ENCODE measurements at places on chromosomes 4 and X. TPM values are rescaled to one million over a fixed set of nuclear protein-coding genes. Genes with fewer than 3 reads are reported as not detected.
A peak's percentile ranks its signal among the peaks of the same experiment; 100 is the strongest.

The XAGE1A gene
- total RNA-seq = not detected

The SPARCL1 gene
- 158 TPM for total RNA-seq

The NLGN4X gene
- total RNA-seq = 0.34 TPM

The ZNF157 gene
- total RNA-seq = 0.17 TPM

The MAGEA9B gene
- not detected for total RNA-seq

The TEC gene
- 1.7 TPM for total RNA-seq

The PI4K2B gene
- 40.9 TPM for total RNA-seq

The SSX2 gene
- total RNA-seq = not detected

GRCh38 chr4:52910115-52910514 lies 48.0 kb downstream of the RASL11B start:
- no peak for DNase-seq

GRCh38 chr4:171448358-171448757 lies 364.8 kb upstream of the GALNTL6 start:
- DNase-seq = no peak

DNA sequence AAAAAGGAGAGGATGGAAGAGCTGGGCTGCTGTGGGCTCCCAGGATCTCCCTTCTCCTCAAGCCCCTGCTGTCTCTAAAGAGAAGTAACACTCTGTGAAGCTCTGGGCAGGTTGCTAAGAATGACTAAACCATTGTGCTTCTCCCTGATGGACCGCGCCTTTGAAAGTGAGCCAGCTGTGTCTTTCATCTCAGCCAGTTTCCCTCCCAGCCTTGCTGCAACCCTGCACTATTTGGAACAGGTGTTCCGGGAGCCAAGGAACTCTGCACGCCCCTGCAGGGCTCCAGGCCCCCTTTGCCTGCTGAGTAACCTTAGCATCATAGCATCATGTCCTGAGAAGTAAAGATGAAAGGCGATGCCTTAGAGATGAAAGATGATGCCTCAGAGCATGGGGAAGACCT lies 39.7 kb downstream of the SMIM20 start:
- DNase-seq = no peak

GRCh38 chr4:67770422-67770821 lies 16.2 kb upstream of the GNRHR start:
- no peak for DNase-seq

DNA sequence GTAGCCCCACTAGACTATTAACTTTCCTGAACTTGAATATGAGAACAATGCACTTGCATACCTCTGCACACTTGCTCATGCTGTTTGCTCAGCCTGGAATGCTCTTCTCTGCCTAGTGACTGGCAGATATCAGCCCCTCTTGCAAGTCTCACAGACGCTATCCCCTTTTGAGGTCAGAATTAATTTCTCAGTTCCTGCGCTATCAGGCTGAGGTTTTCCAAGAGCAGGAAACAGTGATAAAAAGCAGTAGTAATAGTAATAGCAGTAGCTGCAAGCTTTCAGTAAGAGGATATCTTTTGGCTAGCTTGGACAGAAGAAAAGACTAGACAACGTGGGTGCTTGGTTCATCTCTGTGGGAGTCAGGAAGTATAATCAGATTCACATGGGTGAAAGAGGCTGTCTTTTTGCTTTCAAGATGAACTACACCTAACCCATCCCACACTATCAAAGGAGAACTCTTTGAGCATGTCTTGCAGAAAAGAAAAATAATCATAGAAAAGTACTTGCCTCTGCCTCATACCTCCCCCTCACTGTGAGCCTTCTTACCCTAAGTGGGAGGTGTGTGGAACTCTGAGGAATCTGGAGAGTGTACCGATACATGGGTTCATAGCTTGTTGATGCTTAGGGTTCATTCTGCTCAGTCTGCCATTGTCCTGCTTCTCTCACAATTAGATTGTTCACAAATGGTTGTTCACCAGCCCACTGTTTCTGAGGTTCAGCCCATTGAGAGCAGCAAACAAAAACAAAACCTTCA lies 11.3 kb upstream of the DRP2 start:
- no peak for DNase-seq

DNA sequence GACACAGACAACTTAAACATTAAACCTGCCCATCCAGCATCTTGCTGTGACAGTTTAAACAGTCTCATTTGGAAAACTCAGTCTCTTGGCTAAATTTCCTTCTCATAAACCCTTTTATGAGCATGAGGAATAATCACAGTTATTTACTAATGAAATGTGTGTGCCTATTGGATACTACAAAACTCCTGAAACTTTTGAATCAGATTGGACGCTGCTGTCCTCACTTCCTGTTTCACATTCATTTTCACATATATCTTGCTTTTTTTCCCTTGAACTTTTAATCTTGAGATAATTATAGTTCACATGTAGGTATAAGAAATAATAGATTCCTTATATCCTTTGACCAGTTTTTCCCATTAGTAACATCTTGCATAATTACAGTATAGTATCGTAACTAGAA lies 111.7 kb downstream of the CDKL5 start:
- DNase-seq = no peak

DNA sequence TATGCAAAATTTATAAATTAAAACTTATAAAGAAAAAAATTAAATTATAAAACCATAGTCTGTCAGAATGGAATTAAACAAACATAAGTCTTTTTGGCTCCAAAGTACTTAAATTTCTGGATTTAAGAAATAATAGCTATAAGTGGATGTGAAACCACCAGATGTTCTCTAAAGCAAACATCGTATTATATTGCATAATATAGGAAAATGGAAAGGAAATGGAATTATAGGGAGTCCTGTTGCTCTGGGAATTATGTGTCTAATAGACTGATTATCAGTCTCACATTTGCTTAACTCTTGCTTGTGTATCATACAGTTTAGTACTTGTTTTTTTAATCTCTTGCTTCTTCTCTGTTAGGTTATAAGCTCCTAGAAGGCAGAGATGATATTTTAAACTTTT lies 819.2 kb downstream of the RAPGEF2 start:
- no peak for DNase-seq

- DNase-seq = peak; percentile 0
These were observed 26.0 kb downstream of the CAPN6 start for GRCh38 chrX:111244235-111244750.

- no peak for DNase-seq
These were observed 25.5 kb upstream of the CBLL2 start for GRCh38 chrX:22247169-22247568.

GRCh38 chr4:104818579-104818978 lies 323.9 kb upstream of the CXXC4 start:
- DNase-seq = no peak

DNA sequence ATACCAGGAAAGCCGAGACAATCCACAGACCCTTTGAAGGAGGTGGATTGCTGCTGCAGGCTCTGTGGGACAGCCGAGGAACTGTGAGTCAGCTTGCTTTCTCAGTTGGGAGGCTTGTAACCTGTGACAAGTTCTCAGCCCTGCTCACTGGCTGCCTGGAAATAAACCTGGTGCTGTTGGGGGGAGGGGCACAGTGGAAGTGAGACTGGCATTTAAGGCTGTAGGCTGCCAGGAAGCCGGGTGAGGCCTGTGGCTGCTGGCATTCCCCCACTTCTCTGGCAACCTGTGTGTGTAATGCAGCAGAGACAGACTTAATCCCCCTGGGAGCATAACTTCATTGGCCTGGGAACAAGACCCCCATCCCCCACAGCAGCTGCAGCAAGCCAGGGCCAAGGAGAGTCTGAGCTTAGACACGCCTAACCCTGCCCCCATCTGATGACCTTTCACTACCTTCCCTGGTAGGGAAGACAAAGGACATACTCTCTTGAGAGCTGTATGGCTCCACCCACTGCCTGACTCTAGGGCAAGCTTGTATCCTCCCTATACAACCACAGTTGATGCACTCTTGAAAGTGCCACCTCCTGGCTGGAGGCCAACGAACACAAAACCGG lies 64.1 kb downstream of the ALPK1 start:
- no peak for DNase-seq

- no peak for DNase-seq
These were observed 178.9 kb upstream of the GPC4 start for GRCh38 chrX:133594156-133594555.

DNA sequence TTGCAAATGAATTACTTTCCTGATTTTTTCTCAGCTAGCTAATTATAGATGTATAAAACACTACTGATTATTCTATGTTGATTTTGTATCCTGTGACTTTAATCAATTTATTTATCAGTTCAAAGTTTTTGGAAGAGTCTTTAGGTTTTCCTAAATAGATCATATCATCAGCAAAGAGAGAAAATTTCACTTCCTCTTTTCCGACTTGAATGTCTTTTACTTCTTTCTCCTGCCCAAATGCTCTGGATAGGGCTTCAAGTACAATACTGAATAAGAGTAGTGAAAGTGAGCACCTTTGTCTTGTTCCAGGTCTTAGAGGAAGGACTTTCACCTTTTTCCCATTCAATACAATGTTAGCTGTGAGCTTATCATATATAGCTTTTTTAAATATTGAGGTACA lies 417.9 kb downstream of the PDGFC start:
- DNase-seq = no peak

GRCh38 chr4:11252149-11252548 lies 176.5 kb downstream of the HS3ST1 start:
- no peak for DNase-seq

DNA sequence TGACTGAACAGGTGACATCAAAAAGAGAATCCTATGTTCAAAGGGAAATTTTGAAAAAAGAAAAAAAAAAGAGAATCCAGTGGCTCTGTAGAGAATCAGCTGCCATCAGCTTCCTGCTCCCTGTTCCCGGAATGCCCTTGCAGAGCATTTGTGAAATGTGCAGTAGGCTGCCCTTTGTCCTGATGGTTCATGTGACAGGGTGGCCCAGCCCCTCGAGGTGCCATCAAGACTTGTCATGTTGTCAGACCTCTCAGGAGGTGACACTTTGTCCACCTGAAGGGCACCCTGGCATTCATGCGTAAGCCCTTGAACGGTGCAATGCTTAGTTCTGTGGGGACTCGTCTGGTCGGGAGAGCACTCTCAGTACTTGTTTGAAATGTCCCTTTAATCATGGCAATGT lies 71.4 kb downstream of the CLDN34 start:
- no peak for DNase-seq

DNA sequence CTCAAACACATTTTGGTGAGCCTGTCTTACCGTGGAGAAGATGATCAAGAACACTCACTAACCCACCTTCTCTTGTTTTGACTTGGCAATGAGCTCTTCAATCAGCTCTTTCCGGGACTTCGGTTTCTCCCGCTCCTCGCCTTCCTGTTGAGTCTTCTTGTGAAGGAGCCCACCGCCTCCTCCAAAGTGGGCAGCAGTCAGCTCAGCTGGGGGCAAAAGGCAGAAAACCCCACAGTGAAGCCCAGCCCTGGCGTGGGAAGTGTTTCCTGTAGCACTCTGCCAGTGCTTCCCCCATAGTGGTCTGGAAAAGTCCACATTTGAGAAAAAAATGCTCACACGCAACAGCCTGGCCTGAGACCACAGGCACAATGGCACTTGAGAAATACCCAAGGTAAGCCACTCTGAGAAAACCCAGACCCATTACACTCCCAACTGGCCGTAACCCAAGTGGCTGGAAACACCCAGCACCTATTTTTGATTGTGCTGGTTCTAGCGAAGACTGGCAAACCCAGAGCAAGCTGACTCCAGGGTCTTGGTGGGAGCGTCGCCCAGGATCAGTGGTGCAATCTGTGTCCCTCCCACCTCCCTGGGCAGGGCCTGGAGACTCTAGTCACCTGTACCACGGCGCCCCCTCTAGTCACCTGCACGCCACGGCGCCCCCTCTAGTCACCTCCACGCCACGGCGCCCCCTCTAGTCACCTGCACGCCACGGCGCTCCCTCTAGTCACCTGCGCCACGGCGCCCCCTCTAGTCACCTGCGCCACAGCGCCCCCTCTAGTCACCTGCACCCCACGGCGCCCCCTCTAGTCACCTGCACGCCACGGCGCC lies 8.6 kb downstream of the NOP14 start:
- no peak for DNase-seq

GRCh38 chr4:176186067-176186466 lies 9.3 kb downstream of the SPATA4 start:
- no peak for DNase-seq

GRCh38 chr4:39548425-39549067 lies 21.3 kb upstream of the UGDH start:
- DNase-seq = no peak

GRCh38 chrX:153627675-153628111 lies 19.3 kb upstream of the DUSP9 start:
- DNase-seq = no peak

GRCh38 chr4:7161721-7162214 lies 30.6 kb upstream of the SORCS2 start:
- DNase-seq = no peak

DNA sequence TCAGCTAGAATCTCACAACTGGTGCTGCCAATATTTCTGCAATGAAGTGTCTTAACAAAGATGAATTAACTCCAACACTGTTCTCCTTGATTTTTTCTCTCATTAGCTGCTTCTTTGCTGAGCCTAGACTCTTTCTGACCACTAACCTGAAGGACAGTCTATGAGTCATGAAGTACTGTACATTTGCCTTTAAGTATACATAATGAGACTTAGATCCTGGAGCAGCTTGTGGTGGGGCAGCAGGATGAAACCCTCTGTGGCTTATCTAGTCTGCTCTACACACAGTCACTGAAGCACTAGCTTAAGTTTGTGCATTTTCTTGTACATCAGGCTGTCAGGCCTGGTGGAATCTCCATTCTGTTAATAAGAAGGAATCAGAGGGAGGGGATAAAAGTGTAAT lies 307.4 kb upstream of the SMIM31 start:
- no peak for DNase-seq

GRCh38 chrX:22541926-22542325 lies 269.2 kb downstream of the CBLL2 start:
- DNase-seq = peak; percentile 2

GRCh38 chr4:168071304-168071703 lies 21.0 kb upstream of the ANXA10 start:
- DNase-seq = no peak

DNA sequence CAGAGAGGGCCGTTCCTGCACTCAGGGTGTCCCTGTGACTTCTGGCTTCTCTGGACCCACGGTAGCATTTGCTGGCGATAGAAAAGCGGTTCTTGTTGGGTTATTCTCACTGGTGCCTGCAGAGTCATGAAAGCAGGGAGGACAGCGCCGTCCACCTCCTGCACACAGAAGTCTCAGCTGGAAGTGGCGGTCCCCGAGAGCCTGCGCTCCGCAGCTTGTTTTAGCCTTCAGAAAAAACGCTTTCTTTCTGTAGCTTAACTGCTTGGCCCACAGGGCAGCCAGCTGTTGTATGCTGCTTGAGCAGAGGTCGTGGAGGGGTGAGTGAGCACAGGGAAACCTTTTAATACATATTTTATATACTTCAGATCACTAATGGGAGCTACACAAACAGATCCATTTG lies 400.7 kb upstream of the FAT1 start:
- DNase-seq = no peak

- DNase-seq = no peak
These were observed 22.1 kb downstream of the UVSSA start for GRCh38 chr4:1369091-1369450.

GRCh38 chr4:15495621-15496020 lies 25.9 kb downstream of the CC2D2A start:
- no peak for DNase-seq
